ENCODE measurements at places on chromosomes 12 and 14. TPM values are rescaled to one million over a fixed set of nuclear protein-coding genes. Genes with fewer than 3 reads are reported as not detected.

DNA sequence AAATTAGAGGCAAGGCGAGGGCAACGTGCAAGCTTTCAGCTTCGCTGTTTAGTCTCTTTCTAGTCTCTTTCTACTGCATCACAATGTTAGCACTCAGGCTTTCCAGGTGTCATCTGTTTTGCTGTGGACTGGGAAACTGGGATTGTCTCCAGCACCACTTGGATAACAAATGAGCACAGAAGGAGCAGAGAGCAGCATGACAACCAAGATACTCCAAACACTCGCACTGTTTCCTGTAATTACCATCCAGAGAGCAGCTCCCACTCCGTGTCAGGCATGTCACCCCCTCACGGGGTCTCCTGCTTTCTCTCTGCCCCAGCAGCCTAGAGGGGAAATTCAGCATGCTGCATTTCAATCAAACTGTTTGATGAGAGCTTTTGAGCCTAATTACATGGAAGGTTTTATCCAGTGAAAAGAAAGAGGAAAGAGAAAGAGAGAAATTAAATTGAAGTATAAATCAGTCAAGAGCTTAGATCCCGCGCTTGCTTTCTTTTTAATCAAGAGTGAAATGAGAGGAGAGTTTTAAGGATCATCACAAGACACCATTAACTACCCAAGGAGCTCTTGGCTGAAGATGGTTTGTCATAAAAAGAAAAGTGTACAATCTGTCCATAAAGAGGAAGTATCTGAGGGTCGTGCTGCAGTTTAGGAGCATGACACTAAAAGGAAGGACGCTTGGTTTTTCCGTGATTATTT lies 917.7 kb downstream of the DIO2 start:
- DNase-seq = peak; percentile 36

- peak; percentile 67 for DNase-seq
These were observed 5.5 kb downstream of the ERP29 start for GRCh38 chr12:112018571-112019237.

DNA sequence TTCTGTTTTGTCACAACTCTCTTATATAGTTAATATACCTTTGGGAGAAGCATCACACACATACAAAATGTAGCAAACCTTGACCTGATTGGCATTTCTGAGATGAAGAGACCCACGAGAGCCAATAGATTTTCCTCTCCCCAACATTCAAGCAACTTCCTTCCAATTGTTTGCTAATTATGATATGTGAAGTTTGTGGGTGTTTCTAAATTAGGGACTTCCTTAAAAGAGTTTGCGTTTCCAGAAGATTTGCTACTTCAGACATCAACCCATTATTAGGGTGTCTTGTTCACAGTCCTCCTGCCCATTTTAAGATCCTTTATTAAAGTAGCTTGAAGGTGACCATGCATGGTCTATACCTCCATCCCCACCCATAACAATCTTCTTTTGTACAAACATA lies 9.4 kb downstream of the AICDA start:
- no peak for DNase-seq

GRCh38 chr14:91511043-91511383 lies 903 bp upstream of the PPP4R3A start:
- peak; percentile 15 for DNase-seq

DNA sequence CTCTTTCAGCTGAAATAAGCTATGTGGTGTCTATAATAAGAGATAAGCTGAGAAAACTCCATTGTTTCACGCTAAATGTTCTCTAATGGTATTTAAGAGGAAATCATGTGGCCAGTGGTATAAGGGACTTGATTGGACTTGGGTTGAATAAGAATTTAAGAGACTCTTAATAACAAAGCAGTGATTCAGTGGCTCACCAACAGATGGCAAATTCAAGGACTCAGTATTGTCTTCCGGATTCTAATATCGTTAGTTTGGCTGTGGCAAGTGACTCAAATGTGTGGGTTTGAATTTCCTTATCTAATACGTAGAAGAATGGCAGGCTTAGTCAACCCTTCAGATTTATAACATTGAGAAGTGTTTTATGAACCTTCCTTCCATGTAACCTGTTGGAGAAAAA lies 49.1 kb upstream of the KCNH3 start:
- peak; percentile 98 for DNase-seq

Gene AICDA
- total RNA-seq = not detected

Gene LGR5
- 0.32 TPM for total RNA-seq

Gene ANKRD33
- not detected for total RNA-seq

Gene PLEK2
- total RNA-seq = 1.3 TPM

Gene RNASE3
- not detected for total RNA-seq

Measured in astrocyte (in vitro differentiated cells and primary cell).